ENCODE measurements at places on chromosomes 6 and 20. TPM values are rescaled to one million over a fixed set of nuclear protein-coding genes. Genes with fewer than 3 reads are reported as not detected.

GRCh38 chr20:24361541-24361940, 107.9 kb upstream of the SYNDIG1 start:
- no peak for DNase-seq

- DNase-seq: no peak
Observed at GRCh38 chr6:34587851-34588250, 31.7 kb upstream of the SPDEF start.

DNA sequence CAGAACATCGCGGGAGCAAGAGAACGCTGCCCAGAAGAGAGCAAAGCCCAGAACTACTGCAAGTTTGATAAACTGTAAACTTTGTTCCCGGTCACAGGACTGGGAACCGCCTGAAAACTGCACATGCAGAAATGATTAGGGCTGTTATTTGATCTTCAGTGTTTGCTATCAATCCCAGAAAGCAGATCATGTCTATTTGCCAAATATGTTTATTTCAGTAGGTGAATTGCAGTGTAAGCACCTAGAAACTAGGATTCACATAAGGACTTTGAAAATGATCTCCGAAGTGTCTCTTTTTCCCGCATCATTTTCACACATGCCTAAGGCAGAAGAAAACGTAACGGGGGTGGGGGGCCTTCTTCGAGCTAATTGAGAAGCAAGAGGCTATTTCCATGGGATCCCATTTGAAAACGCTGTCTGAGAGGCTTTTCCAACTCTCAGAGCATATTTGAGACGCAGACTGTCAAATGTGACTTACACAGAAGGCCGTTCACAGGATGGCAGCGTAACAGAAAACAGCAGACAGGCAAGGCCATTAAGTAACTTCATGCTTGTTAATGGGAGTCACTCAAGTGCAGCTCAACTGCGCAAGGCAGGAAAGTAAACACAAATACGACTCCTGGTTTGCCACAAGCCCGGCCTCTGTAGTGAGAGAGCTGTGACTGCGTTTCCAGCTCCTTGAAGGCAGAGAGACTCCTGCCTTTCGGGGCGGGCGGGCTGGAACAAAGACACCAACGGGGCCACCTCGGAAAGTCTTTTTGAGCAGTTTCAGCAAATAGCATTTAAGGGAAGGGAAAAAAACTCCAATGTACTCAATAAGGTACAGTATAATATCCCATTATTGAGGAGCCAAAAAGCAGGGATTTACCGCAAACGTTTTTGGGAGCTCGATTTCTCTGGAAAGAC, 144.7 kb upstream of the ZNF217 start:
- peak; percentile 58 for DNase-seq

- no peak for DNase-seq
Observed at GRCh38 chr6:27777614-27778355, 134.4 kb downstream of the OR2B2 start.

GRCh38 chr6:51857134-51857533, 230.3 kb downstream of the PKHD1 start:
- DNase-seq: no peak

- no peak for DNase-seq
Observed at GRCh38 chr6:128235556-128235955, 284.8 kb downstream of the PTPRK start.

- no peak for DNase-seq
Observed at GRCh38 chr20:7124120-7124519, 356.6 kb downstream of the BMP2 start.

DNA sequence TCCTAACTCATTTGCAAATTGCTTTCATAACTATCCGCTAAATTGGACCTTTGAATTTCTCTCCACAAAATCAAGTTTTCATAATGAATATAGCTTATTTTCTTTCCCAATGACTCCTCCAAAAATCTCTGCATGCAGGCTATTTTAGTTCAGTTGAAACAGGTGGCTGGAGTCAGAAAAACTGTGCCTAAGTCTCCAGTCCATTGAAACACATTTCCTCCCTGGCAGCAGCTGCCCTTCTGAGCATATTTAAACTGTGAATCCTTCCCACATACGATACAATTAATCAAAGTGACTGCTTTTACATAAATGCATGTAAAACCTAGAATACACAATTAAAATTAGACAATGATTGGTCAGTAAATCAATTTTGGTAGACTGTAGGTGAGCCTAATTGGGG, 344.6 kb upstream of the MARCKS start:
- DNase-seq: no peak

DNA sequence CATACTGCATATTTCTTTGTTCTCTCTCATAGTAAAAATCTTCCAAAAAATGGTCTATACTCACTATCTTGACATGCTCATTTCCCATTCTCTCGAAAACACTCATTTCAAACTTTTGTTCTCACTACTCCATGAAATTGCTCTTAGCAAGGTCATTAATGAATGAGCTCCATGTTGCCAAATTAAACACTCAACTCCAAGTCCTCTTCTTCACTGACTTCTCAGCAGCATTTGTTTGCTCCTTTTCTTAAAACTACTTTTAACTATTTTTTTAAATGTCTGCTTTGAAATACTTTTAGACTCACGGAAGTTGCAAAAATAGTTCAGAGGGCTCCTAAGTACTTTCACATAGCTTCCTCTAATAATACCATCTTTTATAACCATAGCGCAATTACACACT, 274.0 kb upstream of the PREP start:
- no peak for DNase-seq

DNA sequence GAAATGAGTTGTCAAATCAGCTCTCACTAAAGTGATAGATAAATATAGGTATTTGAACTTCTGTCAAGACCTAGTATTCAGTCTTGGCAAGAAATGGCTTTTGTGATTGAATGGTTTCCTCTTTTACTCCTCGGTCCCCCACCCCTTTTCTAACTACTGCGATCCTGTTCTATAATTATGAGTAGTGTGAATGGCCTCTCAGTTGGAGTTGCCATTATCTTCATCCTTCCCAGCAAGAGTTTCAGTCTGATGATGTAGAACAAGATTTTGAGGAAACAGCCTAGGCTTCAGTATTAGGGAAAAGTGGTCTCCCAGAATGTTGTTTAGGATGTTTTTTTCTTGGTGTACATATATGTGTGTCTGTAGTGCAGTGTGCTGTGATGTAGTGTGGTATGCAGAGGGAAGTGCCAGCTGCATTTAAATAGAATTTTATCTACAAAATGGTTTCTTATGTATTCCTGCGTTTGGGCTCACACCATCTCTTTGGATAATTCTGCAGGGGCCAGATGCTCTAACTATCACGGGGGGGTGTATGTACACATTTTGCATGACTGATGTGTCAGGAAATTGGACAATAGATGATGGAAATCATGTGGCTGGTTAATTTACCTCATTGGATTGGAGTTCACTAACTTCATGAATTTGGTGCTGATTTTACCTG, 180.1 kb upstream of the MMS22L start:
- no peak for DNase-seq

- no peak for DNase-seq
Observed at GRCh38 chr6:166618251-166618650, 8.8 kb downstream of the RPS6KA2 start.

DNA sequence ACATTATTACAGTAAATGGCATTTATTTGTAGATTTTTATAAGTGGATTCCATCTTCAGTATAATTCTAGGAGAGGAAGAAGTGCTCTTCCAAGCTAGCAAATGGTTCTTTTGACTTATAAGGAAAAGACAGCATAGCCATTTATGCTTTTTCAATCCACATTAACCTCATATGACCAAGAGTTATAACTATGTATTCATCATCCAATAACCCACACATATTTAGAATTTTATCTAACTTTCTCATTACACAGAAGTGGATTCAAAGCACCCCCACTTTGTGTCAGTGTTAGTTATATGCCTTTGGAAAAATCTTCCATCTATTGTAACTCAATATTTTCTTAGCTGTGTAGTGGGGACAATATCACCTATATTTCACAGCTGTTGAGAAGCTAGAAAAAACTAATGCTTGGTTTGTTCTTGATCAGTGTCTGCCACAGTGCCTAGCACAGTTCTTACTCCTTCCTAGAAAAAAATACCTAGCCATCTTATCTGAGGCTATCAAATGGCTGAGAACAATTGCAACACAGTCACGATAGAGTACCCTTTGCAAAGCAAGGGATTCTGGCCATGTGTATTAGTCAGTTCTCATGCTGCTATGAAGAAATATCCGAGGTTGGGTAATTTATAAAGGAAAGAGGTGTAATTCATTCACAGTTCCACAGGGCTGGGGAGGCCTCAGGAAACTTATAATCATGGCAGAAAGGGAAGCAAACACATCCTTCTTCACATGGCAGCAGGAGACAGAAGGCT, 986.3 kb downstream of the TFAP2A start:
- DNase-seq: no peak

GRCh38 chr6:27205375-27206278, 41.9 kb upstream of the PRSS16 start:
- DNase-seq: no peak

DNA sequence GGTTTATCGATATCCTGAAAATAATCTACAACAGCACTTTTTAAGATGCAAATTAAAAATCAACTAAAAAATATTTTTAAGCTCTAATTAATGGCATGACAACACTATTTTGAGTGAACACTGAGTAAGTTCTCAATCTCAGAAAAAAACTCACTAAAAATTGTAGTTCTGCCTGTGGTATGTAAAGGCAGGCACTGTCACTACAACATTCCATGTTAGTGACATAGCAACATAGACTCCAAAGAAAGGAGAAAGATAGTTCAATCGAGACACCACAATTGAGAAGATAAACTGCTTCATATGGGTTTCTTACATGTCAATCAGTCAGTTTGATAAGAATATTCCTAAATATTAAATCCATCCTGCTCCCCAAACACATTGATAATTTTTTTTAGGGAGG, 38.0 kb downstream of the COL12A1 start:
- DNase-seq: no peak

DNA sequence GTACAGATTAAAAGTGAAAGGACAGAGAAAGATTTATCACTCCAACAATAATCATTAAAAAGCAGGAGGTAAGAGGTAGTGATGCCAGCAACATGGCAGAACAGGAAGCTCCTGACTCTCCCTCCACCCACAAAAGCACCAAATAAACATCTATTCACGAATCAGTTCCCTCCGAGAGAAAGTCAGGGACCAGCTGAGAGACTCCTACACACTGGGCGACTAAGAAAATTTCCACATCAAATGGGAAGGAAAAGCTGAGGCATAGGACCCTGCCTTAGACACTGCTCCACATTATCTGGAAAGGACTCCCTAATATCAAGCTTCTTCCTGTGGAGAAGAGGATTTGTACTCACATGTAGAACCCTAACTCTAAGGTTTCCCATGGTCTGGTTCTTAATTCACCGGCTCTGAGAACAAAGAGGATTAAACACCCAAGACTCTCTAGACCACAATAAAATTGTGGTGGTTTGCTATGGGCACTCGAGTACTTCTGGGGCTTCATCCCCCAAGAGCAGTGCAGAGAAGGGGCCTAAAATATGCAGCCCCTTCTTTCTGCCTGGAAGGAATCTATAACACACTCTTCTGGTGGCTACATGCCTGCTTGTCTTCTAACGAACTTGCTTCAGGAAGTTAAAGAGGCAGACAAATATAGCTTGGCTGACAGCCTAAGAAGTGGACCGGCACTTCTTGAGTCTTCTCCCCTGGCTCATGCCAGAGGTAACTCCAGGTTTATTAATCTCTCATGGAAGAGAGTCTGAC, 29.4 kb upstream of the ASF1A start:
- no peak for DNase-seq

DNA sequence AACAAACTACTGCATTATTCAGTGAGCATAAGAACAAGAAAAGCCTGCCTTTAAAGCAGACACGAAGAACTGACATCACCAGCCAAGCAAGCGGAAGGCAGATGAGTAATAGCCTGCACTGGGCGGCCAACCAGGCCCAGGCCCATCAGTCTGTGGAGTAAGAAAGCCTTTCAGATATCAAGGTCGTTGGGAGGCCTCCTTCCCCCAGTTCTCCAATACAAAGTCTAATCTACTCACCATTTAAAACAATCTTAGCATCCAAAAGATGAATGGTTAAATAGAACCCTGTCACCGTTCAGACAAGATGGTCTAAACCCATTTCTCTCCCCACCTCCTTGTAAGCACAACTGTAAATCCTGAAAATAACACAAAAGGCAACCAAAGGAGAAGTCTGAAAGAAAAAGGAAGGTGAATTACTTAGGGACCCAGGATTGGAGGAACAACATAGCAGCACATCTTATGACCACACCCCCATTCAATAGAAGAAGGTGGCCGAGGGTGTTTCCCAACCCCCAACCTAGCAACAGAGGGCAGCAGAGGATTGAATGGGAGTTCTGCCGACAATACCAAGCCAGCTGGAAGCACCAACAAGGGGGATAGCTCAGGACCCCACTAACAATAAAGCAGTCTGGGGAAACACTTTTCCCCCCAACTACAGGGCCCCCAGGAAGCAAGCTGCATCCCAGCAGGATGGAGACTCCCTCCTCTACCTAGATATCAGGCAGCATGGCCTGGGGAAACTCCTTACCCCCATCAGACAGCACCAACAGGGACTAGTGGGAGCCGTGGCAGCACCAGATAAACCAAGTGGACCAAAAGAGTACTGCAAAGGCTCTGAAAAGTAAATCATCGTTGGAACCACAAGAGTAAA, 67.9 kb downstream of the ZHX3 start:
- DNase-seq: peak; percentile 84

Gene ENTPD6
- 110 TPM for total RNA-seq

Gene RALY
- total RNA-seq: 97.3 TPM

Gene UST
- 3.5 TPM for total RNA-seq

Gene RSPH9
- total RNA-seq: 0.24 TPM

Data from left cardiac atrium (tissue), 4 donors.